Sciatic nerve (tissue), 2 donors: ENCODE measurements at places on chromosomes 5 and 9. TPM values are rescaled to one million over a fixed set of nuclear protein-coding genes. Genes with fewer than 3 reads are reported as not detected.
A peak's percentile ranks its signal among the peaks of the same experiment; 100 is the strongest.

DNA sequence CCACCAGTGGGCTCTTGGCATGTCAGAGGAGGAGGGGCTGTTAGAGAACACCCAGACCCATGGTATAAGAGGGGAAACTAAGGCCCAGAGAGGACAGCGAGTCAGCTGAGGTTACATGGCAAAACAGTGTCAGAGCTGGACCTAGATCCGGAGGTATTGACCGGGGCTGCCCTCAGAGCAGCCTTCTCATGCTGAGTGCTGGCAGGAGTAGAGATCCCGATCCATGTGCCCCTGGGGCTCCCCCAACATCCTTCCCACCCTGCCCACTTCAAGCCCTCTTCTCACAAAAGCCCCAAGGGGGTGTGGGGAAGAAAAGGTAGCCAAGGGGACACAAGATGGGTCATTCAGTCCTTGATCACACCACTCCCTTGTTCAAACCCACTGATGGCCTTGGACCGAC is 19.9 kb downstream of the CSF1R start:
- DNase-seq: peak; percentile 32

DNA sequence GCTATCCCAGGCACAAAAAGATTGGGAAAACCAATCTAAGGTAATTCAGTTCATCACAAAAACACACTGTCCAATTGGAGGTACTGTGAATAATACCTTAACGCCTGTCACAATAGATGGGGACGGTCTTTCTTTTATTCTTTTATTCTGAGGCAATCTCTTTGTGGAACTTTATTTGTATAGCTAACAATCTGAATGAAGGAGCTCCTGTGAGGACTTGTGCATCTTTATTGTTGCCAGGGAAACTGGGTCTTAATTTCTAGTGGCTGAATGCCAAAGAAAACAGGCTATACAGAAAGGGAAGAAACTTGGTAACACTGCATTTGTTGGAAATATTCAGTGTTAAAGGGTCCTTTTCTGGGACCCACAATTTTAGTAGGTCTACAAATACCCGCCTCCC is 546.9 kb upstream of the C9orf72 start:
- no peak for DNase-seq

DNA sequence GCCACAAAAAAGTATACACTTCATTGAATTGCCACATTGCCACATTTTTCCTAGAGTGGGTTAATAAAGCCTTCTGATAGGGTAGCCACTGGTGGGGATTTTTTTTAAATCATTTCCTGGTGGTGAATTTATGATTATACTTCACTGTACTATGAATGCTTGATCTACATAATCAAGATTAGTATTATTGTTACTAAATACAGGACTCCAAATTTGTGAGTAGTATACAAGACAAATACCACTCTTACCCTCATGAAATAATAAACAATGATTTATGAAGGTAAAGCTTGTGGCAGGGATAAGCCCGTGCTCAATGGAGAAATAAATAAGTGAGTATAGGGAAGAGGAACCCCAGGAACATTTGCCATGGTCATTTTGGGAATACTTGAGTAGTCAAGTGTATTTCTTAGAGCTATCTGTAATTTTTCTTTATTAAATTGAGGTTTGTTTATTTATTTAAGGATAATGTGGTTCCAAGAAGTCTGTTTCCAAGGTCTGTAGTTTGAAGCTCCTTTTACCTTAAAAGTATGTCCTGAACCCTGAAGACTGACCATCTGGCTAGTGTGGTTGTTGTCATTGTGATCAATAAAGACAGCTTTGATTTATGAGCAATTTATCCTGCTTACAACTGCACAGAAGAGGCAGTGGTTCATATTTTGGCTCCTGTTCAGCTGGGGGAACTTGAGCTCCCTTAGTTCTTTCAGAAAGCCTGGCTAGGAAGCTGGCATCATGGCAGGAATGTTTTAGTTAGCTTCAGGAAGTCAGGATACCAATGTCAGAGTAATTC is 118.6 kb downstream of the ZSWIM6 start:
- no peak for DNase-seq

DNA sequence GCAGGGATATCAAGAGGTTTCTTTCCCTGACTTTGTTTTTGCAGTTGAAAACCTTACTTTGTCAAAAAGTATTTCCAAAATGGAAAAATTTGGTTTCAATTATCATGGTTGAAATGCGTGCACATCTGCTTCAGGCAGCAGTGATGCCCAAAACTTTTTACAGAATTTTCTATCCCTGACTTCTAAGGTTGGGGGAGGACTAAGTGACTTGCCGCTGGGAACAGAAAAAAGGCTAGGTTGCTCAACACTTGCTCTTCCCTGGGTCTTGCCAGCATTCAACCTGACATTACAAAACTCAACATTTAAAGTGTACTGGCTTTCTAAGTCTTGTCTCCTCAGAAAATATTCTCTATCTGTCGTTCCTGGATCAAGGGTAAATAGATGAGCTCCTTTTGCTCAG is 4.7 kb downstream of the KLHL3 start:
- DNase-seq: no peak

- DNase-seq: no peak
Observed at GRCh38 chr5:153168241-153168640, 322.2 kb upstream of the GRIA1 start.

- no peak for DNase-seq
Observed at GRCh38 chr9:132372177-132373095, 17.6 kb upstream of the SETX start.

DNA sequence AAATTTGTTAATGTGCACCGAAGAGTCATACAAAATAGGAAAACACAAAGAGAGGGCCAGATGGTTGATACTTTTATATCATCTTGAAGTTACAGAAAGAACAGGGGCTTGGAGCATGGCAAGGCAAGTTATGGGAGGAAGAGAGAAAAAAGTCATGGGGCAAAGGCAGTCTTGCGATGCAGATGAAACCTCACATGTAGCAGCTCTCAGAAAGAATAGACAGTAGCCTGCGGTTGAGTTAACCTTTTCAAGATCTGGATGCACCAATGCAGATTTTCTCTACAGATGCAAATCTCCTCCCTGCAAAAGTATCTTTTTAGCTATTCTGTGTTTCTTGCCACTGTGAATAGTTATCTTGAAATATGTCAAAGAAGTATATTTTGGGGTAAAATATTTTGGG is 243.9 kb downstream of the TMEM167A start:
- no peak for DNase-seq

TMEM252 gene
- total RNA-seq: not detected

ADGRD2 gene
- not detected for total RNA-seq

NUTM2F gene
- total RNA-seq: not detected
